AG08396 (cell line): ENCODE measurements at places on chromosomes 4 and X.

DNA sequence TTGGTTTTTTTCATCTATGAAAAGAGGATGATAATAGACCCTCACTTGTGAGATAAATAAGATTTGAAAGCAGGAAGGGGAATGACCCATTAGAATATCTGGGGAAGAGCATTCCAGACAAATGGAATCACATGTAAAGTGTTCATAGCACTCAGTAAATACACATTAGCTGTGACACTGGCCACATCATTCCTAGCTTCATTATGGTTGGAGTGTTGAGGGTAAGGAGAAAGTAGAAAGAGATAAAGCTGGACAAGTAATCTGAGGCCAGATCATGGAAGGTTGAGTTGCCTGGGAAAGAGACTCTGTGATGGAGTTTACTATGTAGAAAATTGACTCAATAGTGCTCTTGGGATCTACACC, 6.9 kb upstream of the PGRMC1 start:
- DNase-seq, result no peak

DNA sequence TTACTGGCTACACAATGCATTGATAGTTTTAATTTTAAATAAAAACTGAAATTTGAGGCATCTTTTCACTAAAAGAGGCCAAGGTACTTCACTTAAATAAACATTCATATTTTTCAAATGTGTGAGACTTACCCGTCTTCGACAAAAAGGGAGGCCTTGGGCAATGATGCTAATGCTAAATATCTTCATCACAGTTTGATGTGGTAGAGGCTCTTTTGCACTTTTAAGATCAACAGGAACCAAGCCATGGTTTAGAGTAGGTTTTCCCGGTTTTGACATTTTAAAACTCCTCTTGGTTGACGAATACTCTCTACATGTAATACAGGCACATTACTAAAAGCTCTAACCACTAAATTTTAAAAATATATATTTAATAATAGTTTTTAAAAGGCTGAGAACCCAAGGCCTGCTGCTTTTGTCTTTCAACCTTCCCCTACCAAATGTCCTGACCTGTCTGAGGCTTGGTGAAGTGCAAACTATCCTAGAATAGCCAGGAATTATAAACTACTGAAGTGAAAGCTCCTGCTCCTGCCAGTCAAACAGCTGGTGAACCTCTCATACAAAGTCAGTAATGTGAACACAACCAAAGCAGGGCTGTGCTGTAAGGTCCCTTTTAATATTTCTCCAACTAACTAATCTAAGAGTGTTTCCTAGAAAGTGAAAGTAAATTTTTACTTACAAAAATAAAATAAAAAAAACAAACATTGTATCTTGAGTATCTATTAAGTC, 153.7 kb downstream of the FBXW7 start:
- no peak for DNase-seq

- peak; percentile 29 for DNase-seq
Measured at GRCh38 chr4:47933840-47934239, 19.5 kb upstream of the NFXL1 start.

DNA sequence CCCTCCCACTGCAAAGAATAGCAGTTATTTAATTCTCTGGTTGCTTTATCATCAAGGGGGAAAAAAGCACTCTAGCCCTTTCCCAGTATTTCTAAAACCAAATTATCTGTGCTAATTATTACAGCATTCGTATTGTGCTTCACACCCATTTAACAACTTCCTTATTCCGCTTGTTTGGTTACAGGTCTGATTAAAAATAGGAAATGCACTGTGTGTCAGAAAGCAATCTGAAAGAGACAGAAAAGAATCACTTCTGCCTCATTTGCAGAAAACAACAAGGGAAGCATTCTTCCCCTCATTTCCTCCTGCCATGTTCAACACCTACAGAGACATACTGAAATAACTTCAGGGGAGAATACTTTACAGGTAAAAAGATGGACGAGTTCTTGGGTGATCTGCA, 114.9 kb upstream of the MAP3K15 start:
- no peak for DNase-seq

GRCh38 chr4:9762823-9763475, 18.5 kb upstream of the DRD5 start:
- peak; percentile 51 for DNase-seq

DNA sequence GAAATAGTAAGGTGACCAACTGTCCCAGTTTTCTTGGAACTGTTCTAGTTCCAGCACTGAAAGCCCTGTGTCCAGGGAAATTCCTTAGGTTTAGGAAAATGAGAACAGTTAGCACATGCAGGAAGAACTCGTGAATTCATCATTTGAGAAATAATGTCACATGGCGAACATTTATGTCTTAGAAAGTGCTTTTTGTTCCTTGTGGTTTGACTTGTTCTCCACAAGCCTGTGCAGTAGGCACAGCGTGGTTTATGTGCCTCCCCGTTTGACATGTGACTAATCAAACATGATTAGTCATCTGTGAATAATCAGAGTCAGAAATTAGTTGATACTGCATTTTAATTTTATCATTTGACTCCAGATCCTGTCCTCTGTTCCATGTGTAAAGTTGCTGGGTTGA, 556.0 kb upstream of the CPEB2 start:
- peak; percentile 8 for DNase-seq

DNA sequence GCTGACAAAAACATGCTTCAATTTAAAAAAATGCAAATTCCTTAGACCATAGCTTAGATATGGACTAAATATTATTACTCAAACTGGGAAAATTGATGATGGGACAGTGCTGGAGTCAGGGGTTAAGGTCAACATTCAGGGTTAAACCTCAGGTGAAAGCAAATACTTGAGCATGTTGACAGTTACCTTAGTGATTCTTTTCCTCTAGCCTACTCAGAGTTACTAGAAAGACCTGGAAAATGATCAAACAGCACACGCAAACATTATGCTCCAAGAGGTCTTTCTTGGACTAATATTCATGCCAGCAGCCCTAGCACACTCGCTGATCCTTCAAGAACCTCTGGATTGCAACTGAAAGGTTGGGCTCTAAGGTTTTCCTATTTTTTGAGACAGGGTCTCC, 10.8 kb downstream of the IGFBP7 start:
- no peak for DNase-seq

DNA sequence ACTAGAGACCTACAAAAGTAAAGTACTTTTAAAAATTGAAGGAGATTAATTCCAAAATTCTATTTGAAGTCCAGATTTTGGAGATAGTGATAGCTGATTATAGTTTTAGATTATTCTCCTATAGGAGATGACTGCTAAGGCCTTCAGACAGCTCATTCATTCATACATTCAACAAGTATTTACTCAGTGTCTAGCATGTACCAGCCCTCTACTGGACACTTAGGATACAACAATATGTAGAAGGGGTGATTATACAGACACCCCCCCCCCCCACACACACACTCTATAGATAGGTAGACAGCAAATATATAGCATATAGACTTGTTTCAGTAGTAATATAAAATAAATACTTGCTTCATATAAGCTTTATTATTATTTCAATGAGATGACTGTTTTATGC, 60.4 kb upstream of the TAF9B start:
- peak; percentile 4 for DNase-seq

DNA sequence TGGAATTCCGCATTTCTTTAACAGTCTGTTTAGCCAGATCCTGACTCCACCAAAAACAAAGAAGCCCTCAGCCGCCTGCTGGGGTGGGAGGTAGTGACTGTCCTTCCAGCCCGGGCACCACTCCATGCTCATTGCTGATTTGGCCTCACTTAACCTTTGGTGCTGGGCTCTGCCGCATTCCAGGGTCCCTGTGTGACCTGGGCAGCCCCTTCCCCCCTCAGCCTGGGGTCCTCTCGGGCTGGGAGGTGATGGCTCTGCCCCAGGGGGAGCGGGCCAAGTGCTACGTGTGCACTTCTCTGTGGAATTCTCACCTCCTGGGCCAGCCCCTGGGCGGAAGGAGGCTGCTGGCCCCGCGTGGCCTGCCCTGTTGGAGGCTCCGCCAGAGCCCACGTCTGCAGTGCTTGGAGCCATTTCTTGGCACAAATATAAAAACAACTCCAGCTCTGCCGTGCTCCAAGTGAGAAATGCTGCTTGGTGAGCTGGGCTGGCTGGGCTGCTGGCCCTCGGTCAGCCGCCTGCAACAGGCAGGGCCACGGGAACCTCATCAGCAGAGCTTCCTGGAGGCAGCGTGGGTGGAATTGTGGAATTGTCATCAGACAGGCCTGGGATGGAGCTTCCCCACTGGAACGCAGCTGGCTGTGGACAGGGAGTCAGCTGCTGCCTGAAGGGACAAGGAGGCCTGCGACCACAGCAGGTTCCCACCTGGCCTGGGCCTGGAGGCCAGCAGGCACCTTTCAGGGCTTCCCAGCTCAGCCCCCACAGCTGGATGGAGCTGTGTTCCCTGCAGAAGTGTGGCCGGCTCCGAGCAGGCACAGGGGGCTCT, 66.0 kb downstream of the TRMT44 start:
- peak; percentile 55 for DNase-seq

DNA sequence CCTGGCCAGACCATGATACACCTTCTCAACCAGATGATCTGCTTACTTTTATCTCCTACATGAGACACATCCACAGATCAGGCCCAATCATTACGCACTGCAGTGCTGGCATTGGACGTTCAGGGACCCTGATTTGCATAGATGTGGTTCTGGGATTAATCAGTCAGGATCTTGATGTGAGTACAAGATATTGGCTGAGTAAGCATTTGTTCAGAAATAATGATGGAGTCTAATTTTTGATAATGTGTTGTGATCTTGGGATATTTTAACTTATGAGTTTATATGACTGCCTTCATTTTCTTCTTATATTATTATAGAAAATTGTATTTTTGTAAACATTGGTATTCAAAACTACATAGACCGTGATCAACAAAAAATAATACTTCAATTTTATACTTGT, 39.4 kb downstream of the SLC10A6 start:
- no peak for DNase-seq

DNA sequence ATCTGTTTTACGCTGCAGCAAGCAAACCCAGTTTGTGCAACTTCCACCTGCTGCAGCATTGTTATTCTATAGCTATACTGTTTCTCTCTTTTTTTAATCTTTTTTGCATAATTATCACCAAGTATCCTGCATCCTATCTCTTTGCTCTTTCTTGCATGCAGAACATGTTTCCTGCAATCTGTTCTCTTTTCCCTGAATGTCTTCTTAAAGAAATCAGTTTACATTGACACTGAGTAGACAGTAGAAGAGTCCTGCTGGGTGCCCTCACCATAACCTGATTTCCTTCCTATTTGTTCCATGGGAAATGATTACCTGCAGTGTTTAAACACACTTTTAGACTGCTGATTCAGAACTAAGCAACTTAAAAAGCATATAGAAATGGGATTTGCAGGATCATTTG, 964.7 kb downstream of the PCDH19 start:
- DNase-seq, result no peak

GRCh38 chr4:88810325-88810724, 112.7 kb upstream of the NAP1L5 start:
- no peak for DNase-seq

DNA sequence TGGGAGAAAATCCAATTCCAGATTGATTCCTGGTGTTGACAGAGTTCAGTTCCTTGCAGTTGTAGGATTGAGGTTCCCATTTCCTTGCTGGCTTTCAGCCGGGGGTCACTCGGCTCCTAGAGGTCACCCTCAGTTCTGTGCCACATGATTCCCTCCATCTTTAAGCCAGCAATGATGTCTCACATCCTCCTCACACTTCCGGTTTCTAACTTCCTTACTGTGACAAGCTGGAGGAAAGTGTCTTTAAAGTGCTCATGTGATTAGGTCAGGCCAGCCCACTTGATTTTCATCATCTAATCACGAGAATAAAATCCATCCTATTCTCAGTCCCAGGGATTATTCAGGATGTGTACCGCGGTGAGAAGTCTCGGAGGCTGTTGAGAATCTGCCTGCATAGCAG, 19.4 kb upstream of the SMIM31 start:
- no peak for DNase-seq

GRCh38 chrX:16687514-16687913, 25.0 kb downstream of the CTPS2 start:
- no peak for DNase-seq

DNA sequence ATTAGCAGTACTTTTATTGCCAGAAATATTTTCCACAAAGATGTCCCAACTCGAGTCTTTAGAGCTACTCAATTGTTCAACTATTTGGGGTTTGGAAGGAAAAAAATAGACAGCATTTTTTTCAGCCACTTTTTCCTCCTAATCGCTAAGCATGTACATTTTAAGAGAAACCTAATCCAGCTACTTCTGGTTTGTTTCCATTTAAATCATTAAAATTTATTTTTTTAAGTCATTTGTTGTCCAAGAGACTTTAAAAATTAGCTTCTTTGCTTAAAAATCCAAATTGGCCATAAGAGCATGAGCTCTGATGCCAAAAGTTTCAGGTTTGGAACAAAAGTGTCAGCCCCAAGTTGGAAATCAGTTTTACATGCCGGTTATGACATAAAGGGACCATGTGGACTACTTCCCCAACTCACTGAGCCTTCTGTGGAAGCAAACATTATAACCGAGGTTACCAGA, 186.3 kb upstream of the INTU start:
- no peak for DNase-seq

DNA sequence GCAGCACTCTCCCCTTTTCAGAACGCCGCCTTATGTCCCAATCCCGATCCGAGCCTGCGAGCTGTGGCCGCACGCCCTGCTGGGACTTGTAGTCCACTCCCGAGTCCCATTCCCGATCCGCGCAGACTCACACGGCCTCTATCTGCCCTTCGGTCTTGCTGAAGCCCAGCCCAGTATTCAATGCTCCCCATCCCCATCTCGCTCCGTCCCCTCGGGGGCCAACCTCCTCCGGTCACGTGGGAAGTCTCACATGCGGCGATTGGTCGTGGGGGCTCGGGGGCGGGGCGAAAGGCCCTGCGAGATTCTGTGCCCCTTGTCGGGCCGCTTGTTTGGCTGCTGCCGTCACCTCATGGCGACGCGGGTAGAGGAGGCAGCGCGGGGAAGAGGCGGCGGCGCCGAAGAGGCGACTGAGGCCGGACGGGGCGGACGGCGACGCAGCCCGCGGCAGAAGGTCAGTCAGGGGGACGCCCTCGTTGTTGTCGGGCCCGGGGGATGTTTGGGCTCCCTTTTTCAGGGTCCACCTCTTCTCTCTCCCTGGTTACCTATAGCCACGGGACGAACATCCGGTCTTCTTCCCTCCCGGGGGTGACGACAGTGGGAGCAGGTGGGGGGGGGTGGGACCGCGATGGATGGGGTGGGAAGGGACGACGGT, at the start of gene TXLNG:
Gene TXLNG (plus strand): TSS at position 328 of the 652 bp plus-strand sequence. CDS start 22 bp downstream, at position 350.
- DNase-seq, result peak; percentile 98

- no peak for DNase-seq
Measured at GRCh38 chr4:66059136-66059535, 388.8 kb upstream of the EPHA5 start.

GRCh38 chr4:164169591-164169990, 584.3 kb upstream of the SMIM31 start:
- no peak for DNase-seq

- no peak for DNase-seq
Measured at GRCh38 chrX:70183091-70183490, 5.8 kb downstream of the DGAT2L6 start.

GRCh38 chrX:70096052-70096451, 33.8 kb downstream of the OTUD6A start:
- peak; percentile 24 for DNase-seq

- DNase-seq, result no peak
Measured at GRCh38 chr4:76307660-76308014, 1.1 kb downstream of the STBD1 start.
